NCI-H510A treated with DMSO at 0.1 percent for 48 hours (cell line): ENCODE measurements at places on chromosomes 7 and 10.
A peak's percentile ranks its signal among the peaks of the same experiment; 100 is the strongest.

DNA sequence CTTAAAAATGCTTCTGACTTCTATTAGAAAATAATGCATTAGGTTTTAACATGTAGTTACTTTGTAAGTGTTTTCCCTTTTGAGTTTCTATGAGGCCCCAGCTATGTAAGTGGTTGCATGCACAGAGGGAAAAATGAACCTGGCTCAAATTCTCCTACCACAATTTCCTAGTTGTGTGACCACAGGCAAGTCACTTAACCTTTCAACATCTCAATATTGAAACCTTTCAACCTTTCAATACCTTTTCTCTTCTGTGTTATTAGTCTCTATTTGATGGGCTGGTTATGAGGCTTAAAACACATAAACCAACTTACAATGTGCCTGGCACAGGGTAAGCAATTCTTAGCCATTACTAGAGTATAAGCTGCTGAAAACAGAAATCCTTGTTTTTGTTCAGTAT is 203.0 kb downstream of the KCND2 start:
- DNase-seq: no peak

- peak; percentile 31 for DNase-seq
Observed at GRCh38 chr10:90665905-90666662, 191.8 kb downstream of the HTR7 start.

DNA sequence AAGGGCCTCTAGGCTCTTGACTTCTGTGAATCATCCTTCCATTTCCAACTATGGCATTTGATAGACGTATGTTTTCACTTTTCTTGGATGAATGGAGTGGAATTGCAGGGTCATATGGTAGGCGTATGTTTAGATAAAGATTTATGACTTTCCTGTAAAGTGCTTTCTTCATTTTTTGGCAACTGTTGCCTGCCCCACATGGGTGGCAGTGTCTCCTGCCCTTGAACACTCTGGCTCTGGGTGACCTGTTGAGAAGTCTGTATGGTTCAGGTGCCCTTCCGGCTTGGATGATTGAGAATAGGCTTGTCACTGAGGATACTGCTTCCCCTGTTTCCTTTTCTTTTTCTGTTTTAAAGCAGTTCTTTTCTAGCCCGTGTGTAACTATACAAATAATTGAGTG is 23.1 kb downstream of the RET start:
- DNase-seq: no peak

- DNase-seq: no peak
Observed at GRCh38 chr10:118220346-118220850, 121.7 kb downstream of the FAM204A start.

GRCh38 chr7:64802699-64803098 is 8.5 kb downstream of the ZNF138 start:
- DNase-seq: no peak

GRCh38 chr10:26800468-26800867 is 60.3 kb downstream of the ABI1 start:
- DNase-seq: no peak

- no peak for DNase-seq
Observed at GRCh38 chr7:156060925-156061324, 248.7 kb upstream of the SHH start.

GRCh38 chr10:971150-971542 is 17.1 kb upstream of the GTPBP4 start:
- DNase-seq: peak; percentile 23

DNA sequence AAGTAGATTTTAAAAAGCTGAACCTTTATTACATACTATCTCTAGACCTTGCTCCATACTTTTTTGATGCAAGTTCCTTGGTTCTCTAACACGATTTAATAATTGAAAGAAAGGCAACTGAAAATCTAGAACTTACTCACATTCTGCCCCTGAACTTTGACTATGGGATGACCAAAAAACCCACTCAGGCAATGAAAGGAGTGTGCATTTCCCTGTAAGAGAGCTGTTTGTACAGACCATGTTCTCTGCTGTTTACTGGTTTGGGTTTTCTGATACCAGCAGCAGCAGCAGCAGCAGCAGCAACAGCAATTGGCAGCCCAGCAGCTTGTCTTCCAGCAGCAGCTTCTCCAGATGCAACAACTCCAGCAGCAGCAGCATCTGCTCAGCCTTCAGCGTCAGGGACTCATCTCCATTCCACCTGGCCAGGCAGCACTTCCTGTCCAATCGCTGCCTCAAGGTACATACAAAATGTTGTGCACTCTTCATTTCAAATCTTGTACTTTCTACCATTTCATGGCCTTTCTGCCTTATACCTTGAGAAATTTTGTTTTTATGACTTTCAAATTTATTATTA is 216.7 kb downstream of the FOXP2 start:
- DNase-seq: peak; percentile 37

GRCh38 chr7:69364813-69365643 is 233.2 kb upstream of the AUTS2 start:
- DNase-seq: no peak

DNA sequence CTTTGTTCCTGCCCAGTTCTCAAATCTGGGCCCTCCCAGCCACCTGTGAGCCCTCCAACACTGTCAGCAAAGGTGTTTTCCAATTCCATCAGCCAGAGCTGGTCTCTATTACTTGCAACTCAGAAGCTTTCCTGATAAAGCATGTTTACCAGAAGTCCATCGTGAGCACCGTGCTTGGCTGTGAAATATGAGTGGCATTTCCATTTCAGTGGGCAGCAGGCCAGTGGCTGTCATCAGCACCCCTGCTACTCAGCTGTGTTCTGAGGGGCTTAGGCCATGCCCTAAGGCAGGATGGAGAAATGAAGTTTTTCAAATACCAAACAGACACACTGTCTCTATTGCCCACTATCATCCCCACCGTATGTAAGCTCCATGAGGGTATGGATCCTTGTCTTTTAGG is 12.7 kb upstream of the BNIP3 start:
- no peak for DNase-seq

GRCh38 chr7:105241198-105241597 is 147.5 kb downstream of the SRPK2 start:
- DNase-seq: no peak

DNA sequence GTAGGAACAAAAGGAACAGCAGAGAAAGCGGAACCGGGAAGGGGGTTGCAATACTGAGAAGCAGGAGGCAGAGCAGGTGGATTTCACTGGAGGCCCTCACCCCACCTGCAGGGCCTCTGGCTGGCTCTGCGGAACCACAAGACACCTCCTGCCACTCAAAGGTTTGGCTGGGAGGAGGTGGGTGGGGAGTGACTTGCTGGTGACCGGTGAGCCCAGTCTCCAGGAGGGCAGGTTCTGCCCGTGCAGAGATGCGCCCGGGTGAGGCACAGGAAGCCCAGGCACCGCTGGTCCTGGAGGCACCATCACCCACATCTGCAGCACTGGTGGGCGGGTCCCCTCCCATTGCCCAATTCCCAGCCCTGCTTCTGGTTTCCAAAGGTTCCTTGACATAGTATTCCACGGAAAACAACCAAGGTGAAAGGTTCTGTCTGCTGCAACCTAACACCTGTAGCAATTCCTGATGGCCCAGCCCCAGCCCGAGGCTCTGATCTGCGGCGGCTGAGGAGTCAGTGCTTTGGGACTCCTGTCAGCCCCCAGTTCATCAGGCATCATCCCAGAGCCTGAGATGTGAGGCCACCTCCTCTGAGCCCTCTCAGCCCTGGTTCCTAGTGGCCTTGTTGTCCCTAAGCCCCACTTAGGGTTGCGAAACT is 64.4 kb downstream of the CALML3 start:
- DNase-seq: no peak

DNA sequence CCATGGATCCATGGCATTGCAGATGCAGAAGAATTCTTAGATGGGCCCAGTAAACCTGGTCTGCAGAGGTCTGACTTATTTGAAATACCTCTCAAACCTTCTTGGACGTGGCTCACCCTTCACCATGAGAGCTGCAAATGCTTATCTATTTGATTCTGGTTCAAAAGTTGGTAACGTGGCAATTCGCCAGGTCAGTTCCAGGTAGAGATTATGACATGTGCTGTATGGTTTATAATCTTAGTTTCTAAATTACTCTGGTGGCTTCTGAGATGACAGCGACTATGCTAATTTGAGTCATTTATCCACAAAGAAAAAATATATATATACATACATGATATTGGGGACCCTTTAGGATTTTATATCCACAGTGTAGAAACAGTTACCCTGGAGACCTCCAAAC is 68.8 kb downstream of the NRP1 start:
- DNase-seq: no peak

DNA sequence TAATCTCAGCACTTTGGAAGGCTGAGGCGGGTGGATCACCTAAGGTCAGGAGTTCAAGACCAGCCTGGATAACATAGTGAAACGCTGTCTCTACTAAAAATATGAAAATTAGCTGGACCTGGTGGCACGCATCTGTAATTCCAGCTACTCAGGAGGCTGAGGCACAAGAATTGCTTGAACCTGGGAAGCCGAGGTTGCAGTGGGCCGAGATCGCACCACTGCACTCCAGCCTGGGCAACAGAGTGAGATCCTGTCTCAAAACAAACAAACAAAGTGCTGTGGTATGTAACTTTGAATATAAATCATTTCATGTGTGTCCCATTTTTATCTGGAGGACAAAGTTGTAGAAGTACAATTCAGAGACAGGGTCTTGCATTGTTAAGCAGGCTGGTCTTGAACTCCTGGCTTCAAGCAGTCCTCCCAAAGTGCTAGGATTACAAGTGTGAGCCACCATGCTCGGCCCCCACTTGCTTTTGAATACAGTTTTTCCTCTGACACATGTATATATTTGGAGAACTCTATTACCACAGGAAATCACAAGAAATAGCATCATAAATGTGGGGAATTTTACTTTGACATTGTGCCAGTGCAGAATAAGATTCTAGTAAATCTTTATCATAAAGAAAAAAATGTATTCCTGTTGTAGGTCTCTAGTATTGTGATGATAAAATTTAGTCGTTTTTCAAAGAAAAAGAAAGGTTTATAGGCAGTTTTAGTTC is 32.6 kb downstream of the PTPN12 start:
- DNase-seq: no peak

GRCh38 chr7:132276234-132276630 is 300.0 kb downstream of the PLXNA4 start:
- no peak for DNase-seq

DNA sequence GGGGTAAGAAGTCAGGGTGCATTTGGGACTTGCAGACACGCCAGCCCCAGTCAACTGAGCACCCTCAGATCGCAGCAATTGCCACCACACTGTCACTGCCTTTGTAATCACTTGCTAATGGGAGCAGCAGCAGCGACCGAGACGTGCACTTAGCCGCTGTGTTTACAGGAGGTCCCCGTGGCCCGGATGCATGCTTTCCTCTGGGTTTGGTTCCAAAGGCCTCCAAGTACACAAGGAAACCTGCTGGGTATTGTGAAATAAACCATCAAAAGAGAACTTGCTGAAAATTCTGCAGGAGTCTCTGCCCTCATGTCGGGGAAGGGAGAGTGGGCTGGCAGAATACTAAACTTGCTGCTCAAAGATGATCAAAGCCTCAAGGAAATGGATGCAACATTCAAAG is 341.7 kb downstream of the DNAJB6 start:
- DNase-seq: no peak

DNA sequence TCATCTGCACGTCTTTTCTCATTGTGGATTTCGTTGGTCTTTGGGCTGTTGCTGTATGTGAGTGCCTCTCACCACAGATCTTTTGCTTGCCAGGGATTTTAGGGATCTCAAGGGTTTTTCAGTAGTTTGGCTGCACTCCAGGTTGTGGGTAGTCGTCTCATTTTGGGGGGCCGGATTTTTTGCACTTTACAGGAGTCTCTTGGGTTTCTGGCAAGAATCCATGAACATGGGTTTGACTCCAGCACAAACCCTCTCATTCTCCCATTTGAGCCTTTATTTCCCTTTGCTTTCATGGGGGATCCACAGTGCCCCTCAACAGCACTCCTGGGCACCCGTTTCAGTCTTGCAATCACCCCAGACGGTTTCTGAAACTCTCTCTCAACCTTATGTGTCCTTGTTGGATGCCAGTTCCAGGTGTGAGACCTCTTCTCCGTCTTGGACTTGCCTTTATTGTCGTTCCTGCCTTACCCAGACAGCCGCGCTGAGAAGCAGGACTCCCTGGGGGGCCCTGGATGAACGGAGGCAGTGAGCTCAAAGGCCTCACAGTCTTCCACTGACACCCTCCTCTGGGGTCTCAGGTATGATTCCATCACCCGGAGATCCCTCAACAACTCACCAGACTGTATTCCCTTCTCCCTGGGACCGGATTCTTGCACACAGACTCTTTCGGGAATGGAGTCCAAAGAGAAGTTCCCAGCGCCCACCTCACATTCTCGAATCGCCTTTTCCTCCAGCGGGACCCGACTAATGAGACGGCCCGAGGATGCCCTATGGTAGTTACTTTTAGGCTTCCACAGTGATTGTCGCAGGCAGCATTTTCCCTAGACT is 18.8 kb upstream of the ZNF273 start:
- DNase-seq: no peak

GRCh38 chr10:135132-135600 is at the start of gene ZMYND11:
Gene ZMYND11 (plus strand): TSS chr10:135455. CDS start chr10:180013, 44,558 bp downstream.
- peak; percentile 24 for DNase-seq

DNA sequence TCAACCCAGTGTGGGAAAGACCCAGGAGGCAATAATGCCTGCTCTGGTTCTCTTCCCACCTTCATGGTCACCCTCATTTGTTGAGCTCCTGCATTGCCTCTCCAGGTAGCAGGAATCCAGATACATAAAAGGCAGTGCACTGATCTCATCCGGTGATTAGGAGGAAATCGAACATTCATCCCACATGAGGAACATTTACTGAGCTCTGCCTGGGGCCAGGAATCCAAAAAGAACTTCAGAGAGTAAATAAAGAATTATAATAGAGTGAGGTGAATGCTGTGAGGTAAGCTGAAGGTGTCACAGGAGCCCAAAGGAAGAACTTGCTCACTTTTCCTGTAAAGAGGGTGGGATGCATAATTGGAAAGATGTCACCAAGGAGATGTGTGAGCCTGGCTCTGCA is 121.2 kb downstream of the RALA start:
- no peak for DNase-seq

- DNase-seq: peak; percentile 10
Observed at GRCh38 chr10:20105236-20105635, 289.0 kb downstream of the PLXDC2 start.

GRCh38 chr7:114783508-114783907 is 138.4 kb upstream of the MDFIC start:
- DNase-seq: no peak

DNA sequence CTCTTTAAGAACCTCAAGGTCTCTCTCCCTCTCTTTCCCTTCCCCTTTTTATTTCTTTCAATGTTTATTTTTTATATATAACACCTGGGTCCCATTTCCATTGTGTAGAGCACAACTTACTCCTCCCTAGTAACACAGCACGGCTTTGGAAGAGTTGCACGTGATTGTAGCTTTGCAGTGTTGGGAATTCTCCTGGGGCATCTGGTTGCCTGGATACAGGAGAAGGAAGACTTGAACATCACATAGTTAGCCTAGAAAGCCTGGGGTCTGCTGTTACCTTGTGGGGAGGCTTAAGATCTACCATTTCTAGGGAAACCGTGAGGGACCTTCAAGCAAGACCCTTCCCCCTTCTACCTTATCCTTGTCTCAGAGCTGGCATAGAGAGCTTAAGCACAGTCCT is 41.1 kb upstream of the NFKB2 start:
- DNase-seq: no peak

GRCh38 chr10:71880425-71881306 is 29.6 kb upstream of the PSAP start:
- no peak for DNase-seq
